HepG2 (cell line): ENCODE measurements at places on chromosomes 13 and 19. TPM values are rescaled to one million over a fixed set of nuclear protein-coding genes. Genes with fewer than 3 reads are reported as not detected.

- DNase-seq = peak; percentile 79
- peak overlapping the region; percentile 42; the same call in 1 of the 2 replicates for H3K4me3 ChIP-seq
- no peaks in the 10 kb centered on the region for H3K36me3 ChIP-seq
- H3K27me3 ChIP-seq = no peaks in the 10 kb centered on the region
- peak overlapping the region; percentile 61 for H3K27ac ChIP-seq
Measured at GRCh38 chr19:47058621-47059022, 10.2 kb upstream of the TMEM160 start.

- H3K27ac ChIP-seq = peak overlapping the region; percentile 97
- DNase-seq = peak; percentile 78
- H3K4me3 ChIP-seq = no peak overlapping the region
- no peaks in the 10 kb centered on the region for H3K27me3 ChIP-seq
Measured at GRCh38 chr19:4582980-4583842, 23.7 kb upstream of the SEMA6B start.

DNA sequence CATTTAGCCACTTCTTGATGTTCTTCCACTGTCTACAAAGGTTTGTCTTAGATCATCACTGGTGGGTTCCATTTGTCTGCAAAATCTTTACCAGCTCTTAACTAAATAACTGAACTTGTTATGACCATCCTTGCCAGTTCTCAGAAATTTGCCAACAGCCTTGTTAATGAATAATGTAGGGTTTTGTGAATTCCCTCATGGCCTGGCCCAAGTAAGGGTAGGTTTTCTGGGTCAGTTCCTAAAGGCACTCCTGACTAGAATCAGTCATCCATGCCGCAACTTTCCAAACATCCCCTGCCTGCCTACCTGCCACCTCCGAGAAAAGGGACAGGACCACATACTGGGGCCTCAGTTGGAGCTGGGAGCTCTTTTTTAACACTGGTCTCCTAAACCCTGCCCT is 4.0 kb downstream of the COL4A1 start:
- no peak overlapping the region for H3K27ac ChIP-seq
- H3K4me1 ChIP-seq = no peaks in the 10 kb centered on the region
- no peak overlapping the region for H3K4me3 ChIP-seq
- peaks cover 54% of the 10 kb centered on the region for H3K27me3 ChIP-seq

GRCh38 chr13:99133230-99133629 is 67.4 kb upstream of the UBAC2 start:
- no peak overlapping the region for H3K4me3 ChIP-seq
- H3K27me3 ChIP-seq = peaks cover 7% of the 10 kb centered on the region; the same call in 2 of the 3 replicates
- no peaks in the 10 kb centered on the region for H3K36me3 ChIP-seq
- no peak overlapping the region for H3K27ac ChIP-seq

- H3K4me3 ChIP-seq = no peak overlapping the region
- H3K27ac ChIP-seq = no peak overlapping the region
- H3K4me1 ChIP-seq = no peaks in the 10 kb centered on the region
- no peaks in the 10 kb centered on the region for H3K36me3 ChIP-seq
- no peaks in the 10 kb centered on the region for H3K27me3 ChIP-seq
Measured at GRCh38 chr13:68676513-68677115, 1431.0 kb upstream of the ATXN8OS start.

- H3K36me3 ChIP-seq = no peaks in the 10 kb centered on the region
- peaks cover 92% of the 10 kb centered on the region for H3K27me3 ChIP-seq
- H3K27ac ChIP-seq = no peak overlapping the region
Measured at GRCh38 chr13:113407103-113407530, 43.2 kb upstream of the GRTP1 start.

GRCh38 chr13:28340272-28340793 is 154.6 kb downstream of the FLT1 start:
- no peak overlapping the region for H3K4me3 ChIP-seq
- H3K27me3 ChIP-seq = peaks cover 1% of the 10 kb centered on the region; the same call in 1 of the 2 replicates
- DNase-seq = no peak
- H3K27ac ChIP-seq = no peak overlapping the region

DNA sequence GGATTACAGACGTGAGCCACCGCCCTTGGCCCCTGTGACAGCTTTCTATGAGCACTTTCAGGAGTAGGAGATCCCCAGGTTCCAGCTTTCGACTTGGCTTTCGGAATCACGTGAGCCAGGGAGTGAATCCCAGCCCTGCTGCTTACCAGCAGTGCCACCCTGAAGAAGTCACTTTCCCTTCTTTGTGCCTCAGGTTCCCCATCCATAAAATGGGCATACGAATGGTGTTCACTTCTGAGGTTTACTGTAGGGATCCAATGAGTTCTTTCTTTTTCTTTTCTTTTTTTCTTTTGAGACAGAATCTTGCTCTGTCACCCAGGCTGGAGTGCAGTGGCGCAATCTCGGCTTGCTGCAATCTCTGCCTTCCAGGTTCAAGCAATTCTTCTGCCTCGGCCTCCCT is 4.3 kb upstream of the HOMER3 start:
- peaks cover 31% of the 10 kb centered on the region for H3K4me1 ChIP-seq
- H3K27ac ChIP-seq = no peak overlapping the region
- no peak overlapping the region for H3K4me3 ChIP-seq
- no peaks in the 10 kb centered on the region for H3K27me3 ChIP-seq

- H3K4me3 ChIP-seq = no peak overlapping the region
- H3K27ac ChIP-seq = no peak overlapping the region
- H3K27me3 ChIP-seq = no peaks in the 10 kb centered on the region
- no peaks in the 10 kb centered on the region for H3K36me3 ChIP-seq
Measured at GRCh38 chr19:44552324-44552723, 22.8 kb upstream of the CEACAM20 start.

DNA sequence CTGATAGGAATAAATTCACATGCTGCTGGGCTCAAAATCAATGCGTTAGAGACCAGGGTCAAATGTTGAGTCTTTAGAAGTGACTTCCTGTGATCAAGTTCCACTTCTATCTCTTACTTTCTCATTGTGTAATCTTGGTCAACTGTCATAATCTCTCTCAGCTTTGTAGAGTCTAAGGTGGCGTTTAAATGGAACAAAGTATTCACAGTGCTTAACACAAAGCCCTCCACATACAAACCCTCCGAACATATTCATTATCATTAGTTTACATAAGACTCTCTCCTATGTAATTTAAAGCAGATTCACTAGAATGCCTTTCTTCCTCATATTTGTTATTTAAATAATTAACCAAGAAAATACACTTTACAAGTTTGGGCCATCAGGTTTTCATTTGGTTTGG is 1044.1 kb downstream of the EFNB2 start:
- no peaks in the 10 kb centered on the region for H3K4me1 ChIP-seq
- H3K27ac ChIP-seq = no peak overlapping the region
- H3K4me3 ChIP-seq = no peak overlapping the region
- H3K27me3 ChIP-seq = no peaks in the 10 kb centered on the region

Gene ZNF154
- not detected in 2 replicates for total RNA-seq

DNA sequence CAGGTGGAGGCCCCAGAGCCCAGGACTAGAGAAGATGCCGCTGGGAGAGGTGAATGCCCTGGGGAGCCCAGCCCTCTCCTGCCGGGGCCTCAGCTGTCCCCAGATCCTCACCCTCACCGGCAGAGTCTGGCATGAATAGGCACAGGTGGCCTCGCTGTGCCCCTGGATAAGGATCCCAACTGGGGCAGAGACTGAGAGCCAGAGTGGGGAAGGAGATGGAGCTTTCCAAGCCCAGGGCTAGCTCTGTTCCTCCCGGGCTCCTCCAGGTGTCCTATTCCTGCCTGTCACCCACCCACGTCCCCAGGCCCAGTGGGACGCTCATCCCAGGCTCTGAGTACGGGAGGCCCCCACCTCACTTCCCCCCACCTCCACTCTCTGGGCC is 16.5 kb downstream of the PRR36 start:
- no peak for DNase-seq
- no peak overlapping the region for H3K4me3 ChIP-seq
- H3K4me1 ChIP-seq = peaks cover 15% of the 10 kb centered on the region
- H3K36me3 ChIP-seq = no peaks in the 10 kb centered on the region
- H3K27ac ChIP-seq = no peak overlapping the region
- no peaks in the 10 kb centered on the region; the same call in 1 of the 2 replicates for H3K27me3 ChIP-seq

- H3K4me1 ChIP-seq = peaks cover 86% of the 10 kb centered on the region
- DNase-seq = peak; percentile 54
- no peaks in the 10 kb centered on the region for H3K27me3 ChIP-seq
Measured at GRCh38 chr19:18317961-18318800, 4.7 kb downstream of the LSM4 start.

DNA sequence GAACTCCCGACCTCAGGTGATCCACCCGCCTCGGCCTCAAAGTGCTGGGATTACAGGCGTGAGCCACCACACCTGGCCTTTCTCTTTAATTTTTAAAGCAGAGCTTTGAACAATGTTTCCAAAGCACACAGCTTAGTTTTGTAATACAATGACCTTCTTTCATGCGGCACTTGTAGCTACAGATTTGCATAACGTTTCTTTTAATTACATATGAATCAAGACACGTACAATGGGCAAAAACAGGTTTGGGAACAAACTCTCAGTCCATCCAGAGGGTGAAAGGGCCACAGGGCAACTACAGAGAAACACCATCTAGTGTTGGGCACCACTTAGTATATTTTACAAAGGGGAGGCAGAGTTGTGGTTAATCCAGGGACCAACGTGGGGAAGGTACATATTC is 19.0 kb upstream of the S1PR4 start:
- DNase-seq = no peak
- H3K27ac ChIP-seq = no peak overlapping the region
- no peak overlapping the region for H3K4me3 ChIP-seq
- H3K36me3 ChIP-seq = no peaks in the 10 kb centered on the region

GRCh38 chr19:18529782-18530181 is 7.9 kb upstream of the ELL start:
- no peak overlapping the region for H3K27ac ChIP-seq
- H3K36me3 ChIP-seq = peaks cover 9% of the 10 kb centered on the region; the same call in 2 of the 3 replicates
- 0 out of 2 replicates have a peak, but pooled peaks cover under 1% of the 10 kb centered on the region for H3K4me1 ChIP-seq
- no peaks in the 10 kb centered on the region for H3K27me3 ChIP-seq
- no peak for DNase-seq

DNA sequence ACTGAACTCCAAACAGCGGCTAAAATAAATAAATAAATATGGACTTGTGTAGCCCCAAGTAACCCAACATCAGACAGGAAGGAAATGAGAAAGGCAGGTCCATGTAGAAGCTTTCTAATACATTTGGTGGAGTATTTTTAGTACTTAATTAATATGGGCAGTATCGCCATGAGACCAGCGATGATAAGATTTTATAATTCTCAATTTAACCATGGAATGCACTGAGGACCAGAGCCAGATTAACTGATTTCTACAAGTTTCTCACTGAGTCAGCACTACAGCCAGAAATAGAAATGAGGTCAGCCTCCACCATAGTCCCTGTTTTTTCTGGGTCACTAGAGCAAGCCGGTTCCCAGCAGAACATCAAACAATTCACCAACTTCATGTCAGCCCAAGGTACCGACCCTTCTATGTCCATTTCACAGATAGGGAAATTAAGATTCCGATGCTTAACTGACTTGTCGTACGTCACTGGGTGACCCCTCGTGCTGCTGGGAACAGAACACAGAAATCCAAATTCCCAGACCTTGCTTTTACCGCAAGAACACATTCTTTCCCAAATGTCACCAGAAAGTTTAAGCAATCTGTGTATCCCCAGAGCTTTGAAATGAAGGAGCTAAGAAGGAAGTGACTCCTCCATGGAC is 90.4 kb downstream of the COL4A1 start:
- no peaks in the 10 kb centered on the region for H3K36me3 ChIP-seq
- H3K4me3 ChIP-seq = no peak overlapping the region
- no peaks in the 10 kb centered on the region for H3K4me1 ChIP-seq
- H3K27me3 ChIP-seq = peaks cover 17% of the 10 kb centered on the region; the same call in 1 of the 3 replicates

DNA sequence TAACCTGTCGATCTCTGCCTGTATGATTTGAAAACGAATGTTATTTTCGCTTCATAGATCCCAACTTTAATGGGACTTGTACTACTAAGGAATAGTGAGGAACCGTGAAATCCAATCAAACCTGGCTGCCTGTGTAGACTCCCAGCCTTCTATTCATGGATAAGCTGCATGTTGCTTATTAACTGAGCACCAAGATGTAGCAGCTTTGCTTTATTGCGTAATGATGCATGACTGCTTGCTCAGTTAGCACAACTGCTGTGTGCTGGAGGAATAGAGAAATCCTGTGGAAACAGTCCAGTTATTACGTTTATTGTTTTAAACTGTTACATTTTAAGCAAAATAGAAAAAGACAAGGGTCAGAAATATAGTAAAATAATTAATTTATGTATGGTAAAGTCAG is 108.2 kb downstream of the SHISA2 start:
- no peaks in the 10 kb centered on the region for H3K4me1 ChIP-seq
- no peaks in the 10 kb centered on the region for H3K36me3 ChIP-seq
- H3K27me3 ChIP-seq = peaks cover under 1% of the 10 kb centered on the region; the same call in 1 of the 3 replicates
- no peak overlapping the region for H3K4me3 ChIP-seq
- peak; percentile 5 for DNase-seq
